ENCODE measurements at places on chromosomes 5 and 9.
A peak's percentile ranks its signal among the peaks of the same experiment; 100 is the strongest.

- peak; percentile 28 for DNase-seq
These were observed 16.5 kb downstream of the RXRA start for GRCh38 chr9:134342746-134343115.

GRCh38 chr5:96933764-96934707 is 1.8 kb upstream of the LNPEP start:
- no peak for DNase-seq

GRCh38 chr9:95528908-95529502 is 12.2 kb upstream of the PTCH1 start:
- DNase-seq, result no peak

GRCh38 chr9:4590430-4591122 is 71.5 kb upstream of the PLPP6 start:
- no peak for DNase-seq

DNA sequence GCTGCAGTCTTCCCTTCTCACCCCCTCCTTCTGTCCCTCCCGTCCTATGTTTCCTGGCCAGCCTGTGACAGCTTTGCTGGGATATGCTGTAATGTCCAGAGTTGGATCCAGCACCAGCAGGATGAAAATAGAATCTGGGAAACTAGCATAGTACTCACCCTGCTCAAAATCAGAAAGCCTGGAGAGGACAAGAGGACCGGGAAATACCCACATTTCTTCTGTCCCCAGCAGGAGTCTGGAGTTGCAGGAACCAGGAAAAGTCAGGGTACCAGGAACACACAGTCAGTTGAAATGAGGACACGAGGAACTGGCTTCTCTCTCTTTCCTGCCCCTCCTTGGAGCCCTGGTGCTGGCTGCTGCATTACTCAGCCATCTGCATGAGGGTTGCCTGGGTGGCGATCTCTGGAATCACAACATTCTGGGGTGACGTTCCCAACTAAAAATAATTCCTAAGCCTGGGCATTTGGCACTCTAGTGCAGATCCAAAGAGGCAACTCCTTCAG is 59.6 kb upstream of the NFIL3 start:
- DNase-seq, result no peak

DNA sequence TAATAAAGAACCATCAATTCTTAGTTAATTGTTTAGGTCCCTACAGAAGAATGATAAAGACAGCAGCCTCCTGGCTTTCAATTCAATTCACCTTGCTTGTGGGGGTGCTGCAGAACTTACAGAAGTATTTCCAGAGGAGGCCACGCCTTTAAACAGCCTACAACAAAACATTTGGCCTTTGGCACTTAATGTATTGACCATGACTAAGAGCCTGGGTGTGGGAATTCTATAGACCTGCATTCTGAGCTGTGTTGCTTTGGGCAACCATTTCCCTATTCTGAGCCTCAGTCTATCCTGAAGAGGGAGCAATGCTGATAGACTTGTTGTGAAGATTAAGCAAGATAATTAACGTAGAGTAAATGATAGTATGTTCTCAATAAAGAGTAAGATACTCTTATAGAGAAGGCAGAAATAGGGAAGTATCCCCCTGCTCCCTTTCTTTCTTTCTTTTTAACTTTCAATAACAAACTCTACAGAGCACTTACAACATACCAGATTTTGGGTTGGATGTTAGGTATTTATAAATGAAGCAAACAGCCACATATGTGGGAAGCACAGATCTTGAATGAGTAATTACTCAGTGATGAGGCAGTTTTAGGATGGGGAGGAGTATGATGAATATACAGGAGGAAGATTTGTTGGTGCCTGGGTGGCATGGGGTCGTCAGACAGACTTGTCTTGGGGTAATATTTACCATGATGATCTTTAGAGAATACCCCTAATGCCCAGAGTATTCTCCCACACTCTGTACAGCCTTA is 28.4 kb downstream of the PAPPA start:
- no peak for DNase-seq

GRCh38 chr5:80346055-80346454 is 26.3 kb downstream of the SPZ1 start:
- peak; percentile 65 for DNase-seq

- no peak for DNase-seq
These were observed 20.7 kb upstream of the SHOC1 start for GRCh38 chr9:111815285-111816070.

DNA sequence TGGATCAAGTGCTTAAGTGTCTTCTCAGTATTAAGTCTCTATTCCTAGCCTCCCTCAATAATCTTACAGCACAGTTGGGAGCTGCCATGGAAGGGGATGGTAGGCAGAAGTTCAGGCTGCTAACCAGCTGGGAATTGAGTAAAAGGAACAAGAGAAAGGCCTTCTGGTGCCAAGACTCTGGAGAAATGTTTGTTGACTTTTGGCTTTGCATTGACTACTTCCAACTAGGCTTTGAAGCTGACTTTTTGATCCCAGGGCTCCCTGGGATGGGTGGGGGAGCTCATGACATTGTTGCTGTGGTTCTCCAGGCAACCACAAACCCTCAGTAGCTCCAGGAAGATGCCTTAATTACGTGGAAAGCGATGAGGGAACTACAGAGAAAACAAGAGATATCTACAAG is 85.2 kb upstream of the HTR4 start:
- DNase-seq, result no peak

DNA sequence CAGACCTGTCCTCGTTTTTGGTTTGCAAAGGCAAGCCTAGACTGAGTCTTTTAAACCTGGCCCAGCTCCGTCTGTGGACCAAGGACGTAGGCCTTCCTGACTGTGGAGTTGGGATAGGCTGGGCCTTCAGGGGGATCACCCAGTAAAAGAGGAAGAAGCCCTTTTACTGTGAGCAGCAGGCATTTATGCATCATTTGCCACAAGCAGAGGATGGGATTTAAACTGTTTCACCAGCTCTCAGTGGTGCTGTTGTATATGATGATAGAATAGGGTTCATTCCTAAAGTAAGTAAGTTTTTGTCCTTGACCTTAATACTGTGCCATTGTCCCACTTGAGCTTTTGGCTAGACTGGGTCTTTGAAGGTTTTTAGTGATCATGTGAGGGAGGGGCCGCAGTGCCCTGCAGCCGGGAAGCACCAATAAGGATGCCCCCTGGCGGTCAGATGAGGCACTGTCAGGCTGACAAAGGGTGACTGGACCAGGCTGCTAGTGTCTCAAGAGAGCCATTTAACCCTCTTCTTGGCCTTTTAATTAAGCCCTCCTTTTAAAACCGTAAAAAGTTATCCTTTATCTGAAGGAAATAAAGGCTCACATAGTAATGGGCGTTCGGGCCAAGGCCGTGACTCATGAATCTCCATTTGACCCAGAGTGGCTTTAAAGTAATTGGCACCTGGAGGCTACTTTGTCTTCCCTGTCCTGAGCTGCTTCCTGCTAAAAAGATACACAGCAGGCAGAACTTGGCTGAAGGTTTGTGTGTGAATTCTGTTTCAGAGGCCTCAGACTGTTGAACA is 74.0 kb downstream of the UBAP1 start:
- DNase-seq, result peak; percentile 73

- DNase-seq, result no peak
These were observed 197.3 kb upstream of the CLINT1 start for GRCh38 chr5:158056130-158056825.

GRCh38 chr9:74379718-74380117 is 117.4 kb upstream of the RORB start:
- DNase-seq, result peak; percentile 3

DNA sequence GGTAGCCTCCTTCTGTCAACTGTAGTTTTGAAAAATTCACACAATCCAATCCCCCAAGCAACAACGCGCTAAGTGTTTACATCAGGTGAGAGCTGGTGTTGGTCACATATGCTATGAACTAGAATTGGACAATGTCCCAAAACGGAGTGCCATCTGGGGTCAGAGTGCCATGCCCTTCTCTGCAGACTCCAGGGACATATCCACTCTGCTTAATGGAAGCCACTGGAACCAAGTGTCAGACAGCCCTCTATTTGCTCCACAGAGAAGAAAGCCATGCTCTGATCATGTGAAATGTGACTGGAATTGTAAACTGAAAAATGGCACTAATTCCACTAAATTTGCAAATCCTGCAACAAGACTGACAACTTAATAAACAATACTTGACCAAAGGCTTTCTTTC is 12.2 kb downstream of the ABCA1 start:
- no peak for DNase-seq

- peak; percentile 33 for DNase-seq
These were observed 4.0 kb upstream of the PCDHGA1 start for GRCh38 chr5:141326088-141326854.

GRCh38 chr9:38062498-38063362 is 6.3 kb downstream of the SHB start:
- DNase-seq, result no peak

GRCh38 chr5:91339063-91339705 is 43.9 kb downstream of the ARRDC3 start:
- DNase-seq, result no peak

DNA sequence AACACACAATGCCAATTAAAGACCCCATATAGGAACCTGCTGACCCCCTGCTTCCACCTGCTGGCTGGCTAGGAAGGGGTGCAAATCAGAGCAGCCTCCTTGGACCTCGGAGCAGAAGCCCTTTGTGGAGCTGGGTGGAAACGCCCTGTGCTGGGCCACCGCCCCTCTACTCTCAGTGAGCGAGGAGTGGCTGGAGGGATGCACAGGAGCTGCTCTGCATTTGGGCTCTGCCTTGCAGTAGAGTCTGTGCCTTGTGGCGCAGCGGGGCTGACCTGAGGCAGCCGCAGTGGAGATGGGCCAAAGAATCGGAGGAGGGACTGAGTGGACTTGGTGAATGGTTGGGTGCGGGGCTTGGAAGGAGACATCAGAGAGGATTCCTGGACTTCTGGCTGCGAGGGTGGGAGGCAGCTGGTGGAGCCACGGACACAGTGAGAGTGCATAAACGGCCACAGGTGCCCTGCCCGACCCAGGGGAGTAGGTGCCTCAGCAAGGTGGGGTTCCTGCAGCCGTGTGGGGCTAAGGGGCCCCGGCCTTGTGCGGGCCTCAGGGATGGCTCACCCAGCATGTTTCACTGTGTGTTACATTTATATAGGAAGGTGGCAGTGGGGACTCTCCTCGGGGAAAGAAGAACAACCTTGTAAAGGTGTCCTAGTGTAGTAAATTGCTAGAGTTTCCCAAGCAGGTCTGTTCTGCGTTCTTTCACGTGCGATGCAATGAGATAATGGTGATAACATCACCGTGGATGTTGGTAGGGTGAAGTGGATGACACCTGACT is 14.1 kb upstream of the IRX4 start:
- no peak for DNase-seq

DNA sequence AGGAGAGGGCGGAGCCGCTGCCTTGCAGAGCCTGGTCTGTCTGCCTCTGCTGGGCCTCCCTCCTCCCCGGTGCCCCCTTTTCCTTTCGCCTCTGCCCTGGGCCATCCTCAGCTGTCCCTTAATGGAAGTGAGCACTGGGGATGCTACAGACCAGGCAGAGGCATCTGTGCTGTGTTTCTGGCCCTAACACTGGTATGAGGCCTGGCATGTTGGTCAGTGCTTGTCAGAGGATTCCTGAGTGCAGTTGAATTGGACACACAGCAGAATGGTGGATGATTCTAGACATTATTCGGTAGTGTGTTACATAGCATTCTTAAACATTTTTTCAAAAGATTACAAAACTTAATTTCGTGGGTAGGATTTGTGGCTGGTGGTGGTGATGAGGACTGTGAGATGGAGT is 88.6 kb downstream of the EHMT1 start:
- DNase-seq, result no peak

DNA sequence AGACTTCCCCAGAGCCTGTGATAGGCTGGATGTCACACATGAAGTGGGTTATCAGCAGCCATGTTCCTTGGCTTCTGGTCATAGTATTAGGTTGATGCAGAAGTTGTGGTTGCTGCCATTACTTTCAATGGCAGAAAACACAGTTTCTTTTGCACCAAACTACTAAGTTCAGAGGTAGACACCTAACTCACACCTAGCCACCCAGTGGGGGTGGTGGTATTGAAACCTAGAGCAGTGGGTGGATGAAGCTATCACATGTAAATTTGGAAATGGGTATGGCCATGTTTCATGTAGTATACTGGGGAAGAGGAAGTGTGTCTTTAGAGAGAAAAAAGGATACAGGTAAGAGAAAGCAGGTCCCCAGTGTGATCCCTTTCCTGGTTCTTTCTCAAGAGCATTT is 347.9 kb upstream of the SEMA6A start:
- DNase-seq, result no peak

GRCh38 chr5:978693-979092 is 29.9 kb upstream of the NKD2 start:
- no peak for DNase-seq

GRCh38 chr5:66436721-66437120 is 159.5 kb upstream of the MAST4 start:
- no peak for DNase-seq

- DNase-seq, result no peak
These were observed 279.6 kb downstream of the FANCC start for GRCh38 chr9:95037789-95038521.

DNA sequence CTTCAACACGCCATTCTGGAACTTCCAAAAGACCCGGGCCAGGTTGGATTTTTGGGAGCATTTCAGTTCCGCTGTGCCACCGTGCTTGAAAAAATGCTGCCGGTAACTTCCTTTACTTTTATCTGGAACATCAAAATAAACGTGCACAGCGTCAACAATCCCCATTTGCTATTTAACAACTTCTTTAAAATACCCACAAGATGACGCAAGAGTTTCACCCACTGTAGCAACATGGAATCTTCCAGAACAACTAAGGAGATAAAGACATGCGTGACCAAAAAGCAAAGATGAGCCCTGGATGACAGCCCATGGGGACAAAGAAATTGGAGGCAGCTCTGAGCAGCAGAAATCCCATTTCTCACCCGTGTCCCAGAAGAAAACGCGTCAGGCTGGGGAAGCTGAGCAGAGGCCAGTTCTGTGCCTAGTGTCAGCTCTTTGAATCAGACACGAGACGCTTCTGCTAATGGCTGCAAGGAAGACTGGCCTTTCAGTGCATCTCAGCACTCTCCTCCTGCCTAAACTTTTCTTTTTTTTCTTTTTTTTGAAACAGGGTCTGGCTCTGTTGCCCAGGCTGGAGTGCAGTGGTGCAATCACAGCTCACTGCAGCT is 61.3 kb downstream of the SECISBP2 start:
- peak; percentile 70 for DNase-seq

DNA sequence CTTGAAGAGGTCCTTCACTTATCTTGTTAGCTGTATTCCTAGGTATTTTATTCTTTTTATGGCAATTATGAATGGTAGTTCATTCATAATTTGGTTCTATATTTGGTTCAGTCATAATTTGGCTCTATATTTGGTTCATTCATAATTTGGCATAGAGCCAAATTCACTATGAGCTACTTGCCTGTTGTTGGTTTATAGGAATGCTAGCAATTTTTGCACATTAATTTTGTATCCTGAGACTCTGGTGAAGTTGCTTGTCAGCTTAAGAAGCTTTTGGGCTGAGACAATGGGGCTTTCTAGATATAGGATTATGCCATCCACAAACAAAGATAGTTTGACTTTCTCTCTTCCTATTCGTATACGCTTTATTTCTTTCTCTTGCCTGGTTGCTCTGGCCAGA is 142.2 kb downstream of the PLCXD3 start:
- no peak for DNase-seq

- no peak for DNase-seq
These were observed 74.0 kb downstream of the KCNN2 start for GRCh38 chr5:114435885-114436299.

DNA sequence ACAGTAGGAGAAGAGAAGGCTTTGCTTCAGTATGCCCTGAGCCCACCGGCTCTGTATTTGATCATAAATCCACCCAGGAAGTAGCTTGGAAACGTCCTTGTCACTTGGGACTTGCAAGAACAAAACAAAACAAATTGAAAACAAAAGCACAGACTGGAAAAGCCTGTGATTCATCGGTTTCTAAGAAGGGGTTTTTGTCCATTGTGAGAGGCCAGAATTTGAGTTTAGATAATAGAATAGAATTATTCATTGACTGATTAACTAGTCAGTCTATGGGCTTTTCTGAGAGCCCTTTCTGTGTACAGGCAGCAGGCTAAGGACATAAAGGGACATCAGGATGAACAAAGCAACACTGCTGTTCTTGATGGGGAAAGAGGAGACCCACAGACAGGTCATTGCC is 424.8 kb downstream of the IRX1 start:
- no peak for DNase-seq

Data from suppressor macrophage (primary cell).